NCI-H524 treated with DMSO at 0.1 percent for 48 hours (cell line): ENCODE measurements at places on chromosomes 5 and 9.

- DNase-seq: no peak
These were observed 7.3 kb upstream of the ACOT12 start for GRCh38 chr5:81401266-81401665.

DNA sequence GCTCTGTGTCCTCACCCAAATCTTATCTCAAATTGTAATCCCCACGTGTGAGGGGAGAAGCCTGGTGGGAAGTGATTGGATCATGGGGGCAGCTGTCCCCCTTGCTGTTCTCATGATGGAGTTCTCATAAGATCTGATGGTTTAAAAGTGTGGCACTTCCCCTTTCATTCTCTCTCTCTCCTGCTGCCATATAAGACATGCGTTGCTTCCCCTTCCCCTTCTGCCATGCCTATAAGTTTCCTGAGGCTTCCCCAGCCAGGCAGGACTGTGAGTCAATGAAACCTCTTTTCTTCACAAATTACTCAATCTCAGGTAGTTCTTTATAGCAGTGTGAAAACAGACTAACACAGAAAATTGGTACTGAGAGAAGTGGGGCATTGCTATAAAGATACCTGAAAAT is 107.7 kb downstream of the DMAC1 start:
- DNase-seq: no peak

DNA sequence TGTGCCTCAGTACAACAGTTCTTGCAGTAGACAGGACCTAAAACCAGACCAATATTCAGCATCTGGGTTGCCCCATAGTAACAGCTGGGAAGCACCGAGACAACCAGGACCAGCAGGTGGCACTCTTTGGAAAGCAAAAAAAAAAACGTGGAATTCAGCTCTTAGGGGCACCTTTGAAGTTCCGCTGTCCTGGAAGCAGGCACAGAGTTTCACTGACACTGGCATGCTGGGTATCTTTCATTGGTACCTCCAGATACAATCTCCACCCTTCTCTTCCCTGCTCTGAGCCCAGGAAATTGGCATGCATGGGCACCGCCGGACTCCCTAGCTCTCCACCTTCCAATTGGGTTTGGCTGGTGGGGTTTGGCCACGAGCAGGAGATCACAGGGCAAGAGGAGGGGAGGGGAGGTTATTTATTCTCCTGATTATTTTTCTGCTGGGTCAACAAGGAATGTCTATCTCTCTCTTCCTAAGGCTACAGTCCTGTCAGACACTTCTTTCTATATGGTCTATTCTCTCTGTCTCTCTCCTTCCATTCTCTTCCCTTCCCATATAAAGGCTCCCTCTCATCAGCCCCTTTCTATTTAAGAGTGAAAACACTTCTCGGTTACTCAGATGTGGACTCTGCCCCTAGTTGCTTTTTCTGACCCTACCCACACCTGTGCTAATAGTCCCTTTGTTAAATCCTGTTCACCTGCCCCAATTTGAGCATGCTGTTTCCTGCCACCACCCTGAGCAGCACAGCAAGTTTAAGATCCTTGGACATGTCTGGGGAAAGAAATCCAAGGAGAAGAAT is 1.9 kb upstream of the IDNK start:
- DNase-seq: no peak

DNA sequence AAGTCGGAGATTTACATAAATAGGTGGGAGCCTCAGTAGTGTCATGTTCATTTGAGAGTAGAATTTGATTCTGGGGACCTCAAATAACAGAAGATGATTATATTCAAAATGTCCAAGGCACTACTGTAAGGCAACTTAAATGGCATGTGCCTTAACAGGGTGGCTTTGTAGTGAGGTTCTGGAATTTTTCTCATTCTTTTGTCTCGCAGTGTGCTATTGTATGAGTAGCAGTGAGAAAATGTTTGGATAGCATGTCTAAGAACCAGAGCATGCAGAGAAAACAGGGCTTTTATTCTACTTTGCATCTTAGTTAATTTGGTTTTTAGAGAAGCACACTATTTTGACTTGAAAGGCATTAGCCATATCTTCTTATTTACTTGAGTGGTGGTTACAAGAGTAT is 25.0 kb downstream of the MAST4 start:
- DNase-seq: no peak

GRCh38 chr9:99365233-99365980 is 143.3 kb downstream of the SEC61B start:
- no peak for DNase-seq

GRCh38 chr5:98846520-98846919 is 73.1 kb downstream of the RGMB start:
- no peak for DNase-seq

GRCh38 chr5:38737976-38738375 is 107.8 kb upstream of the OSMR start:
- DNase-seq: no peak

DNA sequence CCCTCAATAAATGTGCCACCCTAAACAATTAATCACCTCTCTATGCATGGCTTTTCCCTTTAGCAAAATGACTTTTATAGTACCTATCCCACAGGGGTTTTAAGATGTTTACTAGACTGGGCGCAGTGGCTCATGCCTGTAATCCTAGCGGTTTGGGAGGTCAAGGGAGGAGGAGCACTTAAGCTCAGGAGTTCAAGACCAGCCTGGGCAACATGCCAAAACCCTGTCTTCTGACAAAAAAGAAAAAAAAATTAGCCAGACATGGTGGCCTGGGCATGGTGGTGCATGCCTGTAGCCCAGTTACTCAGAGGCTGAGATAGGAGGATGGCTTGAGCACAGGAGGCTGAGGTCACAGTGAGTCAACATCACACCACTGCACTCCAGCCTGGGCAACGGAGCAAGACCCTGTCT is 13.5 kb downstream of the SH3TC2 start:
- no peak for DNase-seq

DNA sequence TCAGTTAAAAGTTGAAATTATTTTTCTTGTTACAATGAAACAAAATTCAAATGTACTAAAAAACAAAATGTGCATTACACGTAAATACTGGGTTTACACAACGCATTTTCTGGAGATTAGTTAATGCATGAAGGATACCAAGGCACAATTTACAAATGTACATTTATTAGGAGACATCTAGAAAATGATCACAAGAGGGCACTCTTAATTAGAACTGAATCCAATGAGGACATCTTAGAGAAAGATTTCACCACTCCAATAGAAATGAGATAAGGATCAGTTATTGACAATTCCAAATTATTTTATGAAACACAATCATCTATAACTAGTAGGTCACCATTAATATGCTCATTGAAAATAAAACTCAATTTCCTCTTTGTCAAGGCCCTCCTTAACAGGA is 36.6 kb upstream of the CDH12 start:
- DNase-seq: peak; percentile 23

DNA sequence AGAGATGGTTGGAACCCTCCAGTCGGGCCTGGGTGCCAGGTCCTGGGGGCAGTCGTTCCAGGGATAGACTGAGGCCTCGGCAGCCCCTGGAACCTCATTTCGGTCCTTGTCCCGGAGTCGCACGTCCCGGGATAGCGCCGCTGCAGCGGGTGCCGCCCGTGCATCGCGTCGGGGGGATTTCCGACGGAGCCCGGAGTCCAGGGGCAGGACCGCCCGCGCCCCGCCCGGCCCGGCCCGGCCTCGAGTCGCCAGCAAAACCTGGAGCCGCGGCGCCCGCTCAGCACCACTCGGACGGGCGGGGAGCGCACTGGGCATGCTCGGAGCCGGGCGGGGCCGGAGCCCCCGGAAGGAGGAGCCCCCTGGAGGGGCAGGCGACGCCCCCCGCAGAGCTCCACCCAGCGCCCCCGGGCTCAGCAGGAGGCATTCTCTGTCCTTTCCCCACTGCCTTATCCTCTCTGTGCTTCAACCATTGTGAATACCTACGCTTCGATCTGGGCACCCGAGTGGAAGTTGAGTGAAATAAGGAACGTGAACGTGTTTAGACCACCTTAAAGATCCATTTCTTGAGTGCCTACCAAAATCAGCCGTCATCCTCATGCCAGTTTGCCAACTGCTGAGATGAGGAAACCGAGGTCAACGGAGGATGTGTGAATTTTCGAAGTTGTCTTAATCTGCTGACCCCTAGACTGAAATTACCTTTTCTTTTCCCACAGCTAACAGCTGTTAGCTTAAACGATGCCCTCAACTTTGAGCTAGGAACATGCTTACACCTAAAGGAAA is 1.7 kb upstream of the PTPN3 start:
- DNase-seq: no peak

DNA sequence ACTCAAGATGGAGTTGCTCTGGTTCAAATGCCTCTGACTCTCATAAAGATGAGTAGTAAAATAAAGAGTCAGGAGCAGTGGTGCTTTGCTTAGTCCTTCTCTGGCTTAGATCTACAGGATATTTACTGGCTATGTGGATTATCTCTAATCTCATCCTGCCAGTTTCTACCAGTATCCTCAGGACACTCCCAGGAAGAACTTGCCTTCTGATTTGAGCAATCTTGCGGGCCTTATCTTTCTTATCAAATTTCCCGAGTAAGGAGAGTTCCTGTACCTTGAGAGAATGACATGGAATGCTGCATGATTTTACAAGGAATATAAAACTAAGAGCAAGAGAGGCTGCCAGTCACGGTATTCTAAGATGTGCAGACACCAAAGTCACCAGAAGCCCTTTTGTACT is 364.0 kb downstream of the ARHGEF28 start:
- DNase-seq: no peak

GRCh38 chr9:86494644-86495111 is 140.5 kb upstream of the TUT7 start:
- no peak for DNase-seq

- DNase-seq: no peak
These were observed 189.4 kb downstream of the IRX2 start for GRCh38 chr5:2562036-2562435.

DNA sequence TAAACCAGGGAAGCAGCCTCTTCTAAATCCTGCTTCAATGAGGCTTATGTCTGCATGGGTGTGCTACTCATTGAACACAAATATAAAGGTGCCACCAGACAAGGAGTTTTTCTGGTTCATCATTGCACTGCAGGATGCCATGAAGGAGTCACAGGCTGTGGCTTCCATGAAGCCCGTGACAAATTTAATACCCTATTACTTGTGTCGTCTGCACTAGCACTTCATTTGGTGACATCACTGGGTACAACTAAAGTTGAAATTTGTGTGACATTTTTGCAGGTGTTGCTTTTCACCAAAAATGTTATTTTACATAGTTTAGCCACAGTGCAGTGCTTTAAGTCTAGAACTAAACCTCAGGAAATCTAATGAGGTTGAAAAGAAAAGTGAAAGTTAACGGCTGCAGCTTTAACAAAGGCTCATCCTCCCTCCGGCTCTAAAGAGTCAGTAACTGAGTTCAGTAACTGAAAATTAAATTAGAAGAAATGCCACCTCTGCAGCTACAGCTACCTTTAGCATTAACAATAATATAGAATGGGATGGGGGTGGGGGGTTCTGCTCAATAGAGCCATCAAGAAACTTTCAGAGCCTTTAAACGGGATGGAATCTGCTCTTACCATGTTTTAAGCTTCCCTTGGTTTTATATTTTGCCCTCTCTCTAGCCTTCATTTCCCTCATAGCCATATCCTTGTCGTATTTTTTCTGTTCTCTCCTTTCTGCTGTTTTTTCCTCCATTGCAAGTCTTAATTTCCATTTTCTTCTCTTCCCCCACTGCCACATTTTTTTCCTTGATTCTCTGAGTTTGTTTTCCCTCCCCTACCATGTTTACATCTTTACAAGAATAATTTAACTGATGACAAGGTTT is 233.8 kb upstream of the TMEM161B start:
- no peak for DNase-seq

DNA sequence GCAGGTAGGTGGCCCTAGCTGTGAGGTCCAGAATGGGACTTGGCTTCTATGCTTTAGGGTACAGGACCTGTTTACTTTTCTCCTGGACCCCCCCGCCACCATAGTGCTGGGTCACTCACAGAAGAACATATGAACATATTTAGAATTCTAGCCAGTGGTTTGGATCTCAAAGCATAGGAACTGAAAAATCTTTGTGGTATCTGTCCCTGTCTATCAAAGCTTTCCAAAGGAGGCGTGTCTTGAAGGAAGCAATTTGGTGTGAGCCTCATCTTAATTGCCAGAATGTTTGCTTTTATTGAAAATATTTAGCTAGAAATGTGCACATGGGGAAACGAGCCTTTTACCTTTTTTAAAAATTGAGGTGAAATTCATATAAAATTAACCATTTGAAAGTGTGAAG is 6.2 kb downstream of the PHF2 start:
- no peak for DNase-seq

- no peak for DNase-seq
These were observed 1.3 kb downstream of the ERBIN start for GRCh38 chr5:65927503-65928321.

GRCh38 chr5:67588389-67588788 is 391.8 kb upstream of the CD180 start:
- no peak for DNase-seq

GRCh38 chr5:125274211-125274610 is 527.8 kb upstream of the ZNF608 start:
- no peak for DNase-seq

DNA sequence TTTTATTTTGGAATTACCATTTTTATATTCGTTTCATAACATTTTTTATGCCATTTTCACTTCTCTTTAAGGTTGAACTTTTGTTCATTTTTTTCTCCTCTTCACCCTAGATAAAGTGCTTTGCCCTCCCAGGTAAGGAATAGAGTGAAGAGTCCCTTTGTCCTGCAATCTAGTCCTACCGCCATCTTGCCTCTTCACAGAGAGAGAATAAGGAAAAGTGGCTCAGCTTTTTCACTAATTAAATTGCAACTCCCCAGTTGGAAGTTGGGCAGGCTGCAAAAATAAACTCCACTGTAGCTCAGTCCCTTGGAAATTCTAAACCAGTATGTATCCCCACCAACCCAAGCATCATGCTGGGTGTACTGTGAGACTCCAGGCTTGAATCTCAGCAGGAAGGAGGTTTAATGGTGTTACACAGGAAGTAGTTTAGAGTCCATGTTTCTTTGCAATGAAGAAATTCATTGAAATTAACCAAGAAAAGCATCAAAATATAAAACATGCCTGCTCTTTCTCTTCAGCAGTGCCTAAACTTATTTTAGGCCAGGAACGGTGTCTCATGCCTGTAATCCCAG is 60.3 kb upstream of the PCSK1 start:
- no peak for DNase-seq

DNA sequence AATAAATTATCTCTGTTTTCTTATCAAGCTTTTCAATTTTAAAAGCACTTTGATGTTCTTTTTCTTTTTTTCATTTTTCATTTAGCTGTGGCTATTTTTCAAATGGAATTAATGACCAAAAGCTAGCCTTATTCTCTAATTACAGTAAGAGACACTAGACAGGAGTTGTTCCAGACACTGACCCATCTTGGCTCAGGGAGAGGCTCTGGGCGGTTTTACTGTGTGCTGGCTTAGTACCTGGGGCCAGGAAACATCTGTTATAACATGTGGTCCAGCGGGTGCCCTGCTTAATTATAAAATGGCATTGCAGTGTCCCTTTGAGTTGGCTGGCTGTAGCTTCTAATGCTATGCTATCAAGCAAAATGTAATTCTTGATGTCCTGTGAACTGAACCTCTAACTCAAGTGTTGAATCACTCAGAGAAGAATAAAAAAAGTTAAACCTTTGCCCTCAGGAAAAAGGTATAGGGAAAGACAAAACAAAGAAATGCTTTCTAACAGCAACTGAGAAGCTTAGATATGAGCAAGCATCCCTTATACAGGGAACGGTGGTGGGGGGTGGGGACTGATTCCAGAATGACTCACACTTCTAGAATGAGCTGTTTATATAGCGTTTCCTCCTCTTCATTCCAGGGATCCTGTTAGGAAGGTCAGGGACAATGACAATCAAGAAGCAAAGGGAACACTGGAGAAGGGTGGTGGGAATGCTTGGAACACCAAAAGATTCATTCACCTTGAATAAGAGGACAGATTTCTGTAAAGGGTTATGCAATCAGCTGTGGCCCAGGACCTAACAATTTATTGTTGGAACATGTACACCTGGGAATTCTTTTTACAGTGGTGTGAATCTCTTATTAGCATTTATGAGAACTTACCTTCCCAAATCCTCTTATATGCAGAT is 58.7 kb upstream of the NFIB start:
- DNase-seq: no peak
